ENCODE measurements at places on chromosomes 6 and 20.

DNA sequence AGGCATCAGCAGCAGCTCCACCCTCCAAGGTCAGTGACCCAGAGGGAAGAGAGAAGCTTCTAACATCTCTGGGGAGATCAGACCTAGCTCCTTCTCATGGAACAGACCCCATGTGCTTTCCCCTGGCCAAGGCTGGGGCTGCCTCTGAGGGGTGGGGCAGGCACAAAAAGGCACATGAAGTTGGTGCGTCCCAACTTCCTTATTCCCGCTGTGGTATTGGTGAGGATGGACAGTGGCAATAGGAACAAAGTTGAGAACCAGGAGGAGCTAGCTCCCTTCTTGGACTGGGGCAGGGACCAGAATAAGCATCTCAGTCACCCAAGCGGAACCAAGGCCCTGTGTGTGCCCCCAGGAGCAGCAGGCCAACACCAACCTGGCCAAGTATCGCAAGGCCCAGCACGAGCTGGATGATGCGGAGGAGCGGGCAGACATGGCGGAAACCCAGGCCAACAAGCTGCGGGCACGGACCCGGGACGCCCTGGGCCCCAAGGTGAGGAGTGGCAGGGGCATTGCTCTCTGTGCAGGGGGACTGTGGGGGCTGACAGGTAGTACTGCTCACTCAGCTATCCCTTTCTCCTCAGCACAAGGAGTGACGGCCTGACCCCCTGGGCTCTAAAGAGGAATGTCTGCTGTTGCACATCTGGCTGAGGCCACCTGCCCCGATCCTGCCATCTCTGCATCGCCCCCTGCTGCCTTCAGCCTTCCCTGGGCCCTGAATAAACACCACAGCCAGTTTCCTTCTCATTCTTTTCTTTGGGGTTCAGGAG lies 46.1 kb downstream of the MYH7B start:
- DNase-seq, result no peak

- no peak for DNase-seq
These were observed 83.3 kb upstream of the SIRPA start for GRCh38 chr20:1811621-1812498.

GRCh38 chr20:32474967-32475811 lies 109.9 kb downstream of the NOL4L start:
- DNase-seq, result peak; percentile 97

GRCh38 chr6:140636908-140637402 lies 1262.5 kb upstream of the CITED2 start:
- DNase-seq, result no peak

- DNase-seq, result no peak
These were observed 403.9 kb upstream of the SULF2 start for GRCh38 chr20:48189181-48189580.

GRCh38 chr6:63440594-63440993 lies 120.8 kb upstream of the LGSN start:
- DNase-seq, result no peak

DNA sequence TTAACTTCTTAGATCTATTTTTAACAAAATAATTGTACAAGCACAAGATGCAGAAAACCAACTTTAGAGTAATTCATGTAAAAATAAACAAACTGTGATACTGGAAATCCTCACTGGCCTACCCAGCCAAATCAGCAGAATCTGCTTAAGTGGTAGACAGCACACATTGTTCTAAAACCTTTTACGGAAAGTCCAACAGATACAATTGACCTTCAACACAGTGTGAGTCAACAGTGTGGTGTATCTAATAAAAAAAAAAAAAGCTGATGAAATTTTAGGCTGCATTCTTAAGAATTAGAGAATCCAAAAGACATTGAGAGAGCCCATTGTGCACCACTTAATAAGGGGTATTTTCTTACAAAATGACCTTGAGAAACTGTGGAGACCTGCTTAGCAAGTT lies 174.5 kb downstream of the COL21A1 start:
- DNase-seq, result no peak

GRCh38 chr6:166413491-166413951 lies 30.8 kb upstream of the MPC1 start:
- DNase-seq, result no peak

GRCh38 chr6:97656236-97656635 lies 373.2 kb upstream of the MMS22L start:
- DNase-seq, result no peak

GRCh38 chr6:89597372-89597771 lies 41.2 kb downstream of the LYRM2 start:
- no peak for DNase-seq

DNA sequence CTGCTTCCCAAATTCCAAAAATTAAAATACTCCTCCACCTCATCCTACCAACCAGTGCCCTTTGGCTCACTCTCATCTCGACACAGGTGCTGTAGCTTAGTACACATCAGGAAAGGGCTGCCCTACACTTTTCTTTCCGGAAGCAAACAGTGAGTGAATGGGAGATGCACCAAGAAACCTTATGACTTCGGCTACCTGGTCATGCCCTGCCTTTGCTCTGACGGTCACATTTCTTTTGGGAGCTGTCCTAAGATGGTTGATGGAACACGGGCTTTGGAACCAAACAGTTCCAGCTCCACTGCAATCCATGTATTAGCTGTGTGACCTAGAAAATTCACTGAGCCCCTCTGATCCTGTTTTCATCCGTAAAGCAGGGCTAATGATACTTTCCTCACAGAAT lies 92.7 kb upstream of the ASF1A start:
- DNase-seq, result no peak

DNA sequence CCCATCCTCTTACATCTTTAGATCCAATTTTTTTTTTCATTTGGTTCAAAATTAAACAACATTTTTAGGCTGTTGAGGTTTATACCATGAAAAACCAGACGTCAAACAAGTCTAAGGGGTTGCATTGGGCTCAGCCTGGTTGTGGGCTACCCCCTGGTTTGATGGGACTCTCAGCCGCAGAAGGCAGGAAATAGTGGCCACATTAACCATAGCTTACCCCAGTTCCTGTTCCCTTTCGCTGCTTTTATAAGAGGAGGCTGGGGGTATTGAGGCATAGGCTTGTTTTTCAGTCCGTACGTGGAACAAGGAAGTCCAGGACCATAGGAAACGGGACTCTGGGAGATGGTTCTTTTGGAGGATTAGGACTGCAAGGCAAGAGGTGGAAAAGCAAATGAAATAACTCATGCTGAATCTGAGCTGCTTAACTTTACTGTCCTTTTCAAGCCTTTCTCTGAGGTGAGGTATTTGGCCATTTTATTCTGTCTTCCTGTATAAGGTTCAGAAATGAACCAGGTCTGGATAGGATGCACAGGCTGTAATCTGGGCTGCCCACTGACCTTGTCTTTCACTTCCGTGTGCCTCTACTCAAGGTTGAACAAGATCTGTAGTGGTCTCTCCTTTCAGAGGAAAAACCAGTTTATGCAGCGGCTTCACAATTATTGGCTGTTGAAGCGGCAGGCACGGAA lies 7.7 kb downstream of the BRPF3 start:
- no peak for DNase-seq

- DNase-seq, result no peak
These were observed 166.0 kb downstream of the ARHGAP18 start for GRCh38 chr6:129543981-129544380.

GRCh38 chr6:4892785-4893485 lies 110.9 kb downstream of the RPP40 start:
- DNase-seq, result no peak

DNA sequence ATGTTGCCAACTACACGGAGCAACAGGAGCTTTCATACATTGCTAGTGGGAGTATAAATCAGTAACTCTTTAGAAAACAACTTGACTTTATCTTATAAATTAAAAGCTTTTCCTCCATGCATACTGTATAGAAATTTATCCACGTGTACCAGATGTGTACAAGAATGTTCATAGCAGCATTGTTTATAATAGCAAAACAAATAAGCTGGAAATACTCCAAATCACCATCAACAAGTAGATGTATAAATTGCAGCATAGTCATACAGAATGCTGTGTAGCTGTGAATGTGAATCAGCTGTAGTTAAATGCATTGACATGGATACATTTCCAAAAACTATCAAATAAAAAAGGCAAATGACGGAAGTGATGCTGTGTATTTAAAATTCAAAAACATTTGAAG lies 6.0 kb downstream of the PSMF1 start:
- DNase-seq, result no peak

GRCh38 chr20:35111141-35111888 lies 18.7 kb upstream of the TRPC4AP start:
- no peak for DNase-seq

DNA sequence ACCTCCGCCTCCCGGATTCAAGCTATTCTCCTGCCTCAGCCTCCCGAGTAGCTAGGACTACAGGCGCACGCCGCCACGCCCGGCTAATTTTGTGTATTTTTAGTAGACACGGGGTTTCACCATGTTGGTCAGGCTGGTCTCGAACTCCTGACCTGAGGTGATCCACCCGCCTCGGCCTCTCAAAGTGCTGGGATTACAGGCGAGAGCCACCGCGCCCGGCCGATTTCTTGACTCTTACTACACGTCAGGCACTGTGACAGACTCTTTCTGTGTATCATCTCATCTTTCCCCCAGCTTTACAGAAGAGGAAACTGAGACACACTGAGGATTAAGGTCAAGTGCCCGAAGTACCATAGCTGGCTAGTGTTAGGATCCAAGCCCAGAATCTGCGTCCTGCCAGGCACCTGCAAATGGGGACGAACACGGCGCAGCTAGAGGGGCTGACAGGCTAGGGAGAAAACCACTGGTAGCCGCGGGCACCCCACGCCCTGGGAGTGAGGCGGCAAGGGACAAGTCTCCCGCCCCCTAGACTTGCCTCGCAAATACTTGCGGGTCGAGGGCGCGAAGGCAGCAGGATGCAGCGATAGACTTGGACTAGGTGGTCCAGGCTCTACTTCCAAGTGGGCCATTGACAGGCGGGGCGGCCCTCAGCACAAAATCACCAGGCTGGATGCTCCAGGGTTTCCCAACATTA lies 1.1 kb upstream of the TAF8 start:
- no peak for DNase-seq

DNA sequence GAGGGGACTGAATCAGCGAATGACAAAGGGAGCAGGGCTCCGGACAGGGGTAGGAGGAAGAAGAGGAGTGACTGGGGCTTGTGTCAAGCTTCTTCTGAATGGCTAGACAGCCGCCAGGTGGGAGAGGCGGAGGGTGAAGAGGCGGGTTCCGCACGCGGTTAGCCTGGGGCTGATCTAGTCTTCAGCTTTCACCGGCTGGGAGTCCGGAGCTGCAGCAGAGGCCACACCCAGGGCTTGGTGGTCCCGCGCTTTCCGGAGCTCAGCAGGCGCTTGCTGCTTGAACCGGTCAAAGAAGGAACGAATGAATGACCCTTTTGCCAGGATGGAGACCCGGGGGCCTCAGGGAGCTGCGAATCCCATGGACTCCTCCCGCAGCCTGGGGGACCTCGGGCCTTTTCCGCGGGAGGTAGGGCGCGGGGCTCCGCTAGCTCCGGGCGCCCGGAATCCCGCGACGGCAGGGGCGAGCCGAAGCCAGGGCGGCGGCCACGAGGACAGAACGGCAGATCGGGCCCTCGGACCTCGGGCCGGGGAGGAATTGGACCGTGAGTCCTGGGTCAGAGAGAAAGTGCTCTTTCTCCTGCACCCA lies at the start of gene C6orf141:
TSS of gene C6orf141 (plus strand) at position 177 of the 586 bp plus-strand sequence. CDS start at position 302, 125 bp downstream.
- DNase-seq, result peak; percentile 34

DNA sequence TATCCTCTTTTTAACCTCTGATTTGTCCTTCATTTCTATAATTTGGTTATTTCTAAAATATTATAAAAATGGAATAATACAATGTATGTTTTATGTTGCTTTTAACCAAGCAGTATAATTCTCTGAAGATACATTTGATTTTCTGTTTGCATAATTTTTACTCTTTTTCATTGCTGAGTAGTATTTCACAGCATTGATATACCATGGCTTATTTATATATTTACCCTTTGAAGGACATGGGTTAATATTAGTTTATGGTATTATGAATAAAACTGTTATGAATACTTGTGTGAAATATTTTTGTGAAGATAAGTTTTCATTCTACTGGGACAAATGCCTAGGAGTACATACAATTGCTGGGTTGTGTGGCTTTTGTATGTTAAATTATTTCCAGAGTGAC lies 748.6 kb downstream of the TENT5A start:
- no peak for DNase-seq

- DNase-seq, result peak; percentile 17
These were observed 7.3 kb downstream of the SLC2A4RG start for GRCh38 chr20:63746751-63747315.

DNA sequence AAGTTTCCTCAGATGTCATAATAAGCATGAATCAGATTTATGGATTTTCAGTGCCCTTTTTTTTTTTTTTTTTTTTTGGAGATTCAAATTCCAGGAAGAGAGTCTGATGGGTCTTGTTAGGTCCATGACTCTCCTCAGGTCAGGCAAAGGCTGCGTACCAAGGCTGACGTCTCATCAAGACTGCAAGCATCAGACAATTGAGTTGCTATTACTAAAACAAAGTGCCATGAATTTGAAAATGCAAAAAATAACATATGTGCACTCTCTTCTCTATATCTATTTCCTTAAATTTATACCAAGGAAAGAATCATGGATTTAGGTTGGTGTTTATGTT lies 134.7 kb downstream of the FAM83B start:
- DNase-seq, result no peak

GRCh38 chr6:21166754-21167153 lies 426.8 kb upstream of the SOX4 start:
- no peak for DNase-seq

GRCh38 chr6:96576221-96576620 lies 13.3 kb downstream of the FHL5 start:
- DNase-seq, result no peak

GRCh38 chr6:153405931-153406330 lies 274.8 kb upstream of the RGS17 start:
- no peak for DNase-seq

- DNase-seq, result no peak
These were observed 36.9 kb upstream of the CD2AP start for GRCh38 chr6:47440719-47441118.

- DNase-seq, result no peak
These were observed 80.1 kb upstream of the ARMC2 start for GRCh38 chr6:108768166-108768555.

Data from right hindlimb (tissue), 1 donor.